ENCODE measurements at places on chromosomes 2 and 18.

GRCh38 chr2:203437511-203437910, 97.6 kb downstream of the RAPH1 start:
- no peak for DNase-seq

DNA sequence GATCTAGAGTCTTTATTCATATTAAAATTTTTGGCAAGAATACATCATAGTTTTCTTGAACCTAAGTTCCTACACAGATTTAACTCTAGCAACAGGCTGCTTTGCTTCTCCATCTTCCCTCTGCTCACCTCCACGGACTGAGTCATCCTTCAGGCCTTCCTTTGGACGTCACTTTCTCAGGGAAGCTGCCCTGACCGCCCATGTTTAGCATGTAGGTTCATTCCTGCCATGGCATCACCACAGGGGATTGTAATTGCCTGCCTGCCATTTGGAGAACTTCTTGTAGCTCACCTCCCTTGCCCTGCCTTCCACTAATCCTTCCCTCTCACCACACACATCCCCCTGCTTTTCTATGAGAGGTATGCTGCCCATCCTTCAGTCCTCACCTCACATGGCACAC, 43.9 kb upstream of the B3GNT2 start:
- no peak for DNase-seq

- no peak for DNase-seq
Observed at GRCh38 chr18:9038277-9038871, 64.1 kb upstream of the NDUFV2 start.

- peak; percentile 6 for DNase-seq
Observed at GRCh38 chr2:13986119-13986720, 646.3 kb upstream of the LRATD1 start.

- no peak for DNase-seq
Observed at GRCh38 chr2:191151331-191151730, 537 bp upstream of the STAT4 start.

DNA sequence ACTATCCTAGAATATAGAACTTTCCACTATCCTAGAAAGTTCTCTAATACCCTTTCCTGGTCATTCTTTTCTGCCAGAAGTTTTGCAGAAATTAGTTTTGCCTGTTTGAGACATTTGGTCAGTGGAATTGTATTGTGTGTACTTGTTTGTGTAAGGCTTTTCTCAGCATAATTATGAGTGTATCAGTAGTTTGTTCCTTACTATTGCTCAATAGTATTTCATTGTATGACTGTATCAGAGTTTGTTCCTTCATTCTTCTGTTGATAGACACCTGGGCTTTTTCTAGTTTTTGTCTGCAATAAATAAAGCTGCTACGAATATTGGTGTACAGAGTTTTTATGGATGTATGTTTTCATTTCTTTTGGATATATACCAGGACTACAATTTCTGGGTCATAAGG, 27.2 kb downstream of the CCDC138 start:
- DNase-seq, result no peak

- no peak for DNase-seq
Observed at GRCh38 chr2:160294339-160294803, 94.3 kb upstream of the ITGB6 start.

- DNase-seq, result no peak
Observed at GRCh38 chr18:35811896-35812295, 160.6 kb upstream of the RMP24 start.

GRCh38 chr2:107358362-107358761, 468.3 kb upstream of the RGPD4 start:
- DNase-seq, result no peak

- no peak for DNase-seq
Observed at GRCh38 chr2:31266804-31267203, 32.9 kb downstream of the EHD3 start.

- DNase-seq, result no peak
Observed at GRCh38 chr18:24499814-24500213, 39.4 kb downstream of the HRH4 start.

DNA sequence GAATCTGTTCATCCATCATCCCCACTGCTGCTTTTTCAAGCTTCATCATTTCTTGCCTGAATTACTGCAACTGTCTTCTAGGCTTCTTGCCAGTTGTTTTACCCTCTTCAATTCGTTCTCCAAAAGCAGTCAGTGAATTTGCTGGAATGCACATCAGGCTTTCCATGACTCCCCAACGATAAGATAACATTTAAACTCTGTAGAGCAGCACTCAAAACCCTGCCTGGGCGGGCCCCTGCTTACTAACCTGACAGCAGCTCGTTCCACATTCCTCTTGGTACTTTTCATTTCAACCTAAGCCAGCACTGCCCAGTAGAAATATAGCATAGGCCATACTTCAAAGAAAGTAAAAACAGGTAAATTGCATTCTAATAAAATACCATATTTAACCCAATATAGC, 342.9 kb downstream of the SUCLG1 start:
- no peak for DNase-seq

DNA sequence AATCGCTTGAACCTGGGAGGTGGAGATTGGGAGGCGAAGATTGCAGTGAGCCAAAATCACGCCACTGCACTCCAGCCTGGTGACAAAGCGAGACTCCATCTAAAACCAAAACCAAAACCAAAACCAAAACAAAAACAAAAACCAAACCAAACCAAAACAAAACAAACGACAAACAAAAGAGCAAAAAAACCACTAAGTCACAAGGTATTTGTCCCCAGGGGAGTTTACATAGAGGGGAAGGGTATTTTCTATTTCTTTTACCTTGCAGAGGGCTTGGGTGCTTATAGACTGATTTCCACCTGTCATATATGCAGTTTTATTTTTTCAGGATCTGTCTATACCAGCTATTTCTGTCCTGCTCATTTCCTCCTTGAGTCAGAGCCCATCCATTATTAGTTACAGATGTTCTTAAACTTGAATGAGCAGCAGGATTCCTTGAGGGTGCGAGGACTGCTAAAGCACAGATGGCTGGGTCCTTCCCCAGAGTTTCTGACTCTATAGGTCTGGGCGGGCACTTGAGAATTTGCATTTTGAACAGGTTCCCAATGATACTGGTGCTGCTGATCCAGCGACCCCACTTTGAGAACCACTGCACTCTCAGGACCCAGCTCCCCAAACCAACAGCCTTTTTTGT, 102.2 kb upstream of the UXS1 start:
- no peak for DNase-seq

DNA sequence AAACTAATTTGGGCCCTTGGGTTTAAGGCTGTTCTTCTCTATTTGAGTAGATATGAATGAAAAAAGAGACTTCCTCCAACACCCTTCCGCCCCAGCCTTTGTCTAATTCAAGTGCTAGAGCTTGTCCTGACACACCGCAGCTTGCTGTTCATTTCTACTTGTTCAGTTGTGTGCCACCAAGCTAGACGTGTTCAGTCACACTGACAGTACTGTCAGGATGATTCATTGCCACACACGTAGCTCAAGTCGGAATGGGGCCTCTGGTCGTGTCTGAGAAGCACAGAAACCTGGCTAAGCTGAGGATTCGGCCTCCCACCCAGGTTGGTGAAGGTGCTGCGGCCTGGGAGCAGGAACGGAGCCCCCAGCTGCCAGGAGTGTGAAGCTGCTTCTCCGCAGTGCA, 45.6 kb upstream of the INHBB start:
- no peak for DNase-seq

DNA sequence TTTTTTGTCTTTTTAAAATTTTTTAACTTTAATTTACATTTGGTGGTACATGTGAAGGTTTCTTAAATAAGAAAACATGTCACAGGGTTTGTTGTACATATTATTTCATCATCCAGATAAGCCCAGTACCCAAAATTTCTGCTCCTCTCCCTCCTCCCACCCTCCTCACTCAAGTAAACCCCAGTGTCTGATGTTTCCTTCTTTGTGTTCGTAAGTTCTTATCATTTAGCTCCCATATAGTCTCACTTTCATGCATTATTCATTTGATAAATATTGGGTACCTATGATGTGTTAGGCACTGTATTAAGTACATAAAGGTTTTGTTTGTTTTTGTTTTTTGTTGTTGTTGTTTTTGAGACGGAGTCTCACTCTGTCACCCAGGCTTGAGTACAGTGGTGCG, 5.7 kb upstream of the TGIF1 start:
- no peak for DNase-seq

DNA sequence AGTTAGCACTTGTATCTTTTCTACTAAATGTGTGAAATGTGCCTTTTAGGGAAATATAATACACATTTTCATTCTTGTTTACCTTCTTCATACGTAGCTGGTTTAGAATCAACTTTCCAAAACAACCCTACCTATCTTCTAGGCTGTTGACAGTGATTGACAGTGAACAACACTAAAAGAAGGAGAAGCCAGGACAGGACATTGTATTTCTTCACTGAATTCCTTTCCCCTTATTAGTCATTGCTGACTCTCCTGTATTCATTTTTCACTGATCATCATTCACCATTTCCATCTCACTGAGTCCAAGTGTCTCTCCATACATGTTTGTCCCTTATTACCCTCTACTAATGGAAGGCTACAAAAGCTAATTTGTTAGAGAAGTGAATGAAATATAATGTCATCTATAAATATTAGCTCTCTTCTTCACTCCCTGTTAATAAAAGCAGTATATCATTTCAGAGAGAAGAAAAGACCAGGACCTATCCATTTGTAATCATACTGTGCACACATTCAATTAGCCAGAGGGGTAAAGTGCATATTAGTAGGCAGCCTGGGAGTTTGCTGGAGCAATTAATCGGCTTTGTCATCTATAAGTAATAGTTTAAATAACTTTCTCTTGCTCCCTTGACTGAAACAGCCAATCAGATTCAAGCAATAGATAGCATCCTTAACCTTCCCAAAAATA, 192.5 kb upstream of the FOSL2 start:
- no peak for DNase-seq

GRCh38 chr2:21165350-21165749, 41.6 kb downstream of the TDRD15 start:
- peak; percentile 50 for DNase-seq

DNA sequence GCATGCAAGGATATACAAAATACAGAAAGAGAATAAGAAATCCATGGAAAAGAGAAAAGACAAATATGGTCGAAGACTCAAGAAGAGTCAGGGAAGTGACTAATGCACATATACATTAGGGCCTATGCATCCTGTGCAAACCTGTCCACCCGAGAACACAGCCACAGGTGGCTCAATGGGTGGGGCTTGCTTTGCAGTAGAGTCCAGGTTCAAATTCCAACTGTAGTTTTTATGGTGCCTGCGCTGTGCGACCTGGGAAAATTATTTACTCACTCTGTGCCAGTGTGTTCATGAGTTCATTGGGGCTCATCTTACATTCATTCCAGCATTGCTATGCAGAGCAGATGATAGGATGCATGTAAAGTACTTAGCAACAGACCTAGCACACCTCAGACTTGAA, 244.7 kb downstream of the CTNNA2 start:
- DNase-seq, result no peak

GRCh38 chr2:178962152-178962551, 87.8 kb downstream of the CCDC141 start:
- DNase-seq, result no peak

GRCh38 chr2:102080451-102081242, 61.9 kb upstream of the IL1R1 start:
- DNase-seq, result no peak

DNA sequence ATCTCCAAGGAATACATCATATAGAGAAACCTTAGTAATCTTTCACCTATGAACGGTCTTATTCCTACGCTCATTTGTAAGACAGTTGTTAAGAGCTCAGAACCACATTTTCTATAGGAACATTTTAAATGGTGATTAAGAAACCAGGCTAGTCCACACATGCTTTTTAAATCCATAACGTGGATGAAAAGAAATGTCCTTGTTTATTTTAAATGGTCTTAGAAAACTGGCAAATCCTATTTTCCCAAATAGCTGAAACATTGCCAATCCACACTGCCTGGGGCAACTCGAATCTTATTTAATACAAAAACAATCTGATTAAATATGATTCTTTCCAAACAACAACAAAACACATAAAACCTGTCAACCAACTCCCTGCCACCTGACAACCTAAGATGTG, 23.7 kb downstream of the METTL8 start:
- no peak for DNase-seq

GRCh38 chr18:8218197-8218596, 391.0 kb upstream of the RAB12 start:
- peak; percentile 33 for DNase-seq

DNA sequence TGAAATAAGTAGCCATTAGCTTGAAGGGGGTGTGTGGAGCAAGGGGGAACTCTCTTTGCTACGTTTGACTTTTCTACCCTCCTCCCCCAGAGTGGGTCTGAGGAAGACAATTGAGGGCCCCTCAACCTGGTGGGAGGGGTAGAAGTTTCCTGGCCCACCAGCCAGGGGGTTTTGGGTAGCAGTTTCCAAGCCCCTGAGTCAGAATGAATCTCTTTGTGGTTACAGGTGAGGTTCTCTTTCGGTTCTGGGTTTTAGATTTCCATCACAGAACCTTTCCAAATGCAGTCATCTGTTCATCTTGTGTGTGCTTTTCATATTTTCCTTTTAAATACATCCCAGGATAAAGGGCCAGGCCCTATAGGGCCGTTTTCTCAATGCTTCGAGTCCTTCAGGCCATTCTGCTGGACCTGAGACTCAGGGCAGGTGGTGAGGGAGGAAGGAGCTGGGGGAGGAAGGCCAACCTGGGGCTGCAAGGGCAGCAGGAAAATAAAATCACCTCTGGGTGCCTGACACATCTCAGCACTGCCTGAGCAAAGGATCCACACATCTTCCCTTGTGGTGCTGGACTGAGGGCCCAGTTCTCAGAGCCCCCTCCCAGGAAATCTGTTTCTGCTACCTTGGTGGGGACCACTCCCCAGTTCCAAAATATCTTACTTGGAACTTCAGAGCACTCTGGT, 4.7 kb downstream of the LBH start:
- no peak for DNase-seq

GRCh38 chr2:128732976-128733431, 414.3 kb upstream of the HS6ST1 start:
- peak; percentile 81 for DNase-seq

GRCh38 chr2:233185330-233185729, 66.1 kb upstream of the ATG16L1 start:
- DNase-seq, result peak; percentile 84

GRCh38 chr2:19367326-19367725, 8.9 kb upstream of the OSR1 start:
- no peak for DNase-seq

GRCh38 chr2:219551441-219552381, 7.9 kb downstream of the TMEM198 start:
- DNase-seq, result no peak

GRCh38 chr2:127829845-127830246, 18.9 kb upstream of the WDR33 start:
- DNase-seq, result no peak

Data from brain (organoid and tissue), 16 donors.